SK-N-SH treated with all-trans-retinoic acid at 6 μM for 48 hours (cell line): ENCODE measurements at places on chromosomes 7 and 10.

- no peak for ATAC-seq
Observed at GRCh38 chr10:69292459-69292858, 14.2 kb downstream of the HK1 start.

DNA sequence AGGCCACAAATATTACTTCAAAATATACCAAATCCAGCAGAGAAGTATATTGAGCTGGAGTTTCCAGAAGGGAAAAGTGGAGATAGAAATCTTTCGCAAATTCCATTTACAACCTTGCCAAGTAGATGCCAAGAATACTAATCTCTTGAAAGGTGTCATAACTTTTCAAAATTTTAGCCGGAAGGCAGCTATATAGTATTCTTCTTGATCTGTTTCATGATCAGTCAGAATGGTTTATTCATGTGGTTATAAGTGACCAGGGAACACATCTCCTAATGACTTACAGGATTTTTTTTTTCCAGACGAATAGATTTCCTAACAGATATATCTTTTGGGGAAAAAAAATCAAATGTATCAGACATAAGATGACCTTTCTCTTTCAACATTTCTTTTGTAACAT, 270.7 kb downstream of the TSPAN12 start:
- no peak for ATAC-seq

DNA sequence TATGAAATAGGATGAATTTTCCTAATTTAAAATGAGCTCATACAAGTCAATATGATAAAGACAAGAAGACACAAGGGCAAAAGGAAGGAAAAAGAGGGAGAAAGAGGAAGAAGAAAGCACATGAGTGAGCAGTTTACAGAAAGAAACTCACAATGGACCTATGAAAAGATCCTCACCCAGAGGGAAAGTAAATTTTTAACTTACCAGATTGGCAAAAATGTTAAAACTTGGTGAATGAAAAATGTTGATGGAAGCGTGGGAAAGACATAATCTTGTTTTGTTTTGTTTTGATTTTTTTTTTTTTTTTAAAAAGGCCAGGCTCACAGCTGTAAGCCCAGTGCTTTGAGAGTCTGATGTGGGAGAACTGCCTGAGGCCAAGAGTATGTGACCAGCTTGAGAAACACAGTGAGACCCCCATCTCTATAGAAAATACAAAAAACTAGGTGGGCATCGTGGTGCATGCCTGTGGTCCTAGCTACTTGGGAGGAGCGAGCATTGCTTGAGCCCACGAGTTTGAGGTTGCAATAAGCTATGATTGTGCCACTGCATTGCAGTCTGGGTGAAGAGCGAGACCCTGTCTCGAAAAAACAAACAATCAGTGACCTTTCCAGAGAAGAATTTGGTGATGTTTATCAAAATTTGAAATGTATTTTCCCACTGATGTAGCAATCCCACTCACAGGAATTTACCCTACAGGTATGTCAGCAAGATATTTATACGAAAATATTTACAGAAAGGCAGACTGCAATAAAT, 152.9 kb upstream of the ASAH2 start:
- no peak for ATAC-seq

DNA sequence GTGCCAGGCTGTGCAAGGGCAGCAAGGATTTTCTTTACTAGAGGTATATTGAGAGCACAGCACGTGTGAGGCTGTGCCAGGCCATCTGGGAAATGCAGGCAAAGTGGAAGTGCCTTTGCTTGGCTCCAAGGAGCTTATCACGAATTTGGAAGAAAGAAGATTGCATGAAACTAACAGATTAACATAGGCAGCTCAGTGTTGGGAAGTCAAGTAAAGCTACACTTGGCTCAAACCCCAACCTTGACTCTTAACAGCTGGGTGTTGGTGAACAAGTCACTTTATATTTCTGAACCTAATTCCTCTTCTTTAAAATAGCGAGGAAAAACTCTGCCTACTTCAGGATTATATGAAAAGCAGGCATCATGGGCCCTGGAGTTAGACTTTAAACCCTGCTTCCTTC, 105.2 kb downstream of the PLCE1 start:
- ATAC-seq: no peak

- no peak for ATAC-seq
Observed at GRCh38 chr10:97915346-97916131, 65.9 kb downstream of the GOLGA7B start.

DNA sequence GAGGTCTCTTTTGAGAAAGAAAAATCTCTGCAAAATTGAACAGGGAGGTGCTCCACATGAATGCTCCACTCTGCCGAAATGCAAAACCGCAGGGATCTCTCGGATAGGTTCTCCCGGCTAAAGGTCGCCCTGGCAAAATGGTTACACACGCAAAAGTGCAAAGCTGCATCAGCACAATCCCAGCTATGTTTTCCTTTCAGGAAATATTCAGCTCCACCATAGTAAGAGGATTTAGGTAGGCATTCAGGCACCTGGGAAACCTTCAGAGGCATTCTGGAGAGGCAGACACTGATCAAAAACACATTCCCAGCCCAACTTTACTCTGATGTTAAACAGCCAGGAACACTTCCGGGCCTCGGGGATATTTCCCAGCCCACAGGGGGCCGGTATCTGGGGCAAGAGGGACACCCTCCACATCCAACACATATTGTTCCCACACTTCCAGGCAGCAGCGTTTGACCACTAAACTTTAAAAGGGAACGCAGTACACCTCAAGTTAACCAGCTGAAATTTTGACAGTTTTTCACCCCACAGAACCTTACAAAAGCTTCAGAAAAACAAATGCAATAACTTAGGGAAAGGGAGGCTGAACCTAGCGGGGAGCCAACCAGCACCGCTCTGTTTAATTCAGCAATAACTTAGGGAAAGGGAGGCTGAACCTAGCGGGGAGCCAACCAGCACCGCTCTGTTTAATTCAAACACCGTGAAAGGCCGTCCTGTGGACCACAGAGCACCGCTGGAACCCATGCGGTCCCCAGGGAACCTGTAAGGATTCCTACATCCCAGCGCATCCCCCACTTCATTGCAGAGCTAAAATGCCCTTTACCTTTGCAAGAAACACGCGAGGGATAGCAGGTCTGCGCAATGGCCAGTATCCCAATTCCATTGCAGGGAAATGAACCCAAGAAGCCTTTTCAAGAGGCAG, 45.9 kb downstream of the TNS3 start:
- ATAC-seq: peak; percentile 4

DNA sequence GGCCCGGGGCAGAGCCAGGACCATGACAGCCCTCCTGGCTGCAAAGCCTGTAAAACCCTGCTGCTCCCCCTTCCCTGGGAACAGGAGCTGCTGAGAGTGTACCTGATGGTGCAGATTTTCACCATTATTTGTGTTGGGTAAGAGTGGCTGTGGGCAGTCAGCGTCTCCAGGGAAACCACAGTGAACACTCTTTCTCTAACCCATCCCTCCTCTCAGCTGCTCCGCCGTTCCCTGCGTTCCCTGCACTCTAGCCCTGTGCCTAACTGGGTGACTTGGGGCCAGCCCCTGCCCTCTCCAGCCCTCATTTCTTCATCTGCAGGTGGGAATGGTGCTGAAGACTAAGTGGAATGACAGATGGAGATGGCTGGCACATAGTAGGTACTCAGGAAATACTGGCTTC, 75.9 kb upstream of the PCBD1 start:
- no peak for ATAC-seq

GRCh38 chr7:101819183-101819582, 1.8 kb downstream of the CUX1 start:
- ATAC-seq: no peak

GRCh38 chr10:2117641-2118040, 380.3 kb upstream of the ADARB2 start:
- ATAC-seq: no peak

DNA sequence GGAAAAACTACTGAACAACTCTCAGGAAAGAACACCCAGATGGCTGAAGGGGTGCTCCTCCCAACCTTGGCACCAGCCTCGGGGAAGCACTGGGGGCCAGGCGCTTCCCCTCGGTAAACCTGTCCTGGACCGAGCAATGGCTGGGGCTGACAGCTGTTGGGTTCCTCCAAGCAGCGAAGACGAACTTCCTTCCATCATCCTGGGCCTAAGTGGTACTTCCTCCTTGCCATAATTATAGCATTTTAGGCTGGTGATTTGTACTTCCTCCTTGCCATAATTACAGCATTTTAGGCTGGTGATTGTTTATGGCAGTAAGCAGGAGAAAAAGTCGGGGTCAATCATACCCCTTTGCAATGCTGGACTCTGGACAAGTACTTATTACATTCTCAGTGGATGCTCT, 69.3 kb downstream of the MYOF start:
- no peak for ATAC-seq

- ATAC-seq: no peak
Observed at GRCh38 chr7:17320102-17320497, 21.6 kb downstream of the AHR start.

- no peak for ATAC-seq
Observed at GRCh38 chr7:34622771-34623250, 35.2 kb upstream of the NPSR1 start.

GRCh38 chr10:112637901-112638300, 190.9 kb downstream of the VTI1A start:
- no peak for ATAC-seq

- no peak for ATAC-seq
Observed at GRCh38 chr7:130505753-130506152, 13.9 kb downstream of the MEST start.

DNA sequence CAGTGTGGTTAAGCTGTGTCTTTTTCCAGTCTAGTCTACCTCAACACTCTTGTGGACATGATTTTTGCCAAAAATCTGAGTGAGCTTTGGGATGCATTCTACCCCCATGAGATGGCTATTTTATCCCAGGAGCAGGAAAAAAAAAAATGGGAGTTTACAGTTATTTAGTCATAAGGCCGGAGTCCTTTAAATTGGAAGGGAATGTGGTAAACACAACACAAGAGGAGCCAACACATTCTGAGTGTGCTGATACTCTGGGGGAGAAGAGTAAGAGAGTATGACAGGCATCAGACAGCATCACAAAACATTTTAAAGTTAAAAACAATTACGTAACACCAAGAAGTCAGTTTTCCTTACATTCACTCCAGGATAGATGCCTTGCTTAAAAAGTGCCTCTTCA, 46.1 kb downstream of the C1GALT1 start:
- peak; percentile 41 for ATAC-seq

DNA sequence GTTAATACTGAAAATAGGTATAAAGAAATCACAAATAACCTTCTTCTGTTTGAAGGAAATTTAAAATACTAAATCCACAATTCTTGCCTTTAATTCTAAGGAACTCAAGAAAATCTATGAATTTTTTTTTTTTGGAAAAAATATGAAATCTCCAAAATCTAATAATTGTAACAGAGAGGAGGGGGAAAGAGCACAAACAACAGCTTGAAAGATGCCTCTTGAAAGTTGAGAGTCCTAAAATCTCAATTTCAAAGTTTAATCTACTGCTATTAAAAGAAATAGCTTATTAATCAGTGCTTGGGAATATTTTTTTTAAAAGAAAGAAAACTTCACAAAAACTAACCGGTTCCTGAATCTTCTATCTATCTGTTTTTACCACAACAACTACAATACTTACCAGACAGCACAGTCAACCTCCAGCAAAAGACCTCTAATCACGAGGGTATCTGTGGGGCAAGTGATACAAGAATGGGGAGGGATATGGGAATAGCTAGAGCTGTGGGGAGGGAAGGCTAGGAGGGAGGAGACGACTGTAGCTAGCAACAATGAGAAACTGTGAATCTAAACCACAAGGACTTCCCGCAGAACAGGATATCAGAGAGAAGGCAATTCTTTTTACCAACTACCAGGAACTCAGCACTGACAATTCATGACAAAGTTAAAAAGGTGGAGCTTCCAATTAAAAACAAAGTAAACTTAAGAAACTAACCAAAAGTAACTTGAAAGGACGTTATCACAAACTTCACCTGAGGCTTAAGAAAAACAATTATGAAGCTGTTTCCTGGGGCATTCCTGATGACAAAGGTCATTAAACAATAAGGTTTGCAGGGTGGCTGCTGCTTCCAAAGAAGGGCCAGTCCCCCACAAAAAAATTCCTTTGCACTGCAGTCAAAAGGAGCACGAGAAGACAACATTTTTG, at the start of gene USP54:
USP54 (minus strand) TSS at position 462 of the 919 bp plus-strand sequence. CDS start 15,684 bp downstream, outside the sequence.
- peak; percentile 67 for ATAC-seq

DNA sequence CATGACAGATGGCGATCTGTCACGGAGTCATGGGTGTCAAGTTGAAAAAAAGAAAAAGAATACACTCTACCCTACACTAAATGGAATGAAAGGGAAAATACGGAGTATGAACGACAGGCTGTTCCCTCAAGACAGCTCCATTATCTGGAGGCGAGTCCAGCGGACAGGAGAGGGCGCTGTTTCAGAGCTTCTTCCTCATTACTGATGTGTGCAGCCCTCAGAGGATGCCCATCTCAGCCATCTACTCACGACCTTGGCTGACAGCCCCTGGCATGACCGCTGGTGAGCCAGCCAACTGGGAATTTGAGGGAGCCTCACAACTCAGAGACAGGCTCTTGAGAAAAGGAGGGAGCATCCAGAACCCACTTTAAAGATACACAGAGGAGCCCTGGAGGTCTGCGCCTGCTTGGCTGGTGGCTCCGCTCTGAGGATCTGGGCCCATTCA, 49.6 kb upstream of the SMNDC1 start:
- ATAC-seq: peak; percentile 94

- ATAC-seq: peak; percentile 33
Observed at GRCh38 chr10:46523962-46524471, 32.4 kb downstream of the GPRIN2 start.

GRCh38 chr7:2559283-2559950, 638 bp downstream of the IQCE start:
- no peak for ATAC-seq

DNA sequence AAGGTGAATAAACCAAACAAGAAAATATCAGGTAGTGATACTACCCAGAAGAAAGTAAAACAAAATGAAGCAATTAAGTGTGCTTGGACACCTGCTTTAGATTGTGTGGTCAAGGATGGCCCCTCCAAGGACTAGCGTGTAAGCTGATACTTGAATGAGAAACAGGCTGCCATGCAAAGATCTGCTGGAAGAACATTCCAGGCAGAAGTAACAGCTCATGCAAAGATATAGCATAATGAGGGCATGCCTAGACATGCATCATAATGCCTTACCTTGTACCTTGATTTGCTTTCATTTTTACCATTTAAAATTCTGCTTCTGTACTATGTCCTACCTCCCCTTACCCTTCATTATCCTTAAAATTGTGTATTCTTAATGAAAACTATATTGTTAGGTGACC, 74.8 kb upstream of the HDAC9 start:
- ATAC-seq: peak; percentile 80

DNA sequence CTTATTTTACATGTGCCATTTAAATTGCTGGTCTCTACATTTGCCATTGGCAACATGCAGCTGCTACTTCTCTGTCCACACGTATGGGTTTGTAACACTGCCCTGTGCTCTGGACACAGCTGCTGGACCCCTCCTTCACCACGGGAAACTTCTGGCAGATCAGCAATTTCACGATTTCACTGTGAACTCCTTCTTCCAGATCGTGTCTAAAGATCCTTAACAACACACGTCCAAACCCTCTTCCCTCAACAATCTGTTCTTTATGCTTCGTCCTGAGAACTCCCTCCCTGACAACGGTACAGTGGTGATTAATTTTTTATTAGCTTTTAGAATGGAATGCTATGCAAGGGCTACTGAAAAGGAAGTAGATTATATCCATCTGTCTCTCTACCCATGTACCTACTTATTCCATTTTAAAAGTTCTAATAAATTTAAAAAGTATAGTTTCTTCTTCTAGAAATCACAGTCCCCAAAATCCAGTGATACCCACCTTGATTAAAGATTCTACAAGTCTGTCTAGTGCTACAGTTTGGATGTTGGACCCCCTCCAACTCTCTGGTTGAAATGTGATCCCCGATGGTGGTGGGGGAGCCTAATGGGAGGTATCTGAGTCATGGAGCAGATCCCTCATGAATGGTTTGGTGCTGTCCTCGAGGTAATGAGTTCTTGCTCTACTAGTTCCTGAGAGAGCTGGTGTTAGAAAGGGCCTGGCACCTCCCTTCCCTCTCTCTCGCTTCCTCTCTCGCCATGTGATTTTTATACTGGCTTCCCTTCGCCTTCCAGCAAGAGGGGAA, 81.0 kb downstream of the KIAA1549 start:
- peak; percentile 42; the same call in 2 of the 3 replicates for ATAC-seq
